GOT3 (cell line): ENCODE measurements at places on chromosomes 16 and 17.

- no peak for DNase-seq
Measured at GRCh38 chr17:36034127-36034526, 16.4 kb upstream of the CCL23 start.

DNA sequence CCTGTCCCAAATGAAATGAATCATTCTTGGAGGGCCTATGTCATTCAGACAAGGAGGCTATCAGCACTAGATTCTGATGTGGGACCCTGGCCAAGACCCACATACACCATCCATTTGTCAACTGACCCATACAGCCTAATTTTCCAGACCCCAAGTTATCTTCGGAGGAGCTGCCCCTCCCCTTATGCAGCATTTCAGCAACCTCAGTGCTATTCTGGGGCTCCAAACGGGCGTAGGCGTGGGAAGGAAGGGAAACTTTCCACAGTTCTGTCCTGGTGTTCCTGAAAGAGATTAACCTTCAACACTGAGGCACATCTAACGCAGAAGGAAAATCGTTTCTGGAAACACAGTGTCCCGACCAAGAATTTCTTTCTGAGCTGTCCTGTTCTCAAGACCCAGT is 86.7 kb downstream of the MYH11 start:
- no peak for DNase-seq

GRCh38 chr17:43803758-43804157 is 23.5 kb downstream of the CFAP97D1 start:
- DNase-seq: no peak

- no peak for DNase-seq
Measured at GRCh38 chr16:62283-62967, 8.8 kb downstream of the SNRNP25 start.

DNA sequence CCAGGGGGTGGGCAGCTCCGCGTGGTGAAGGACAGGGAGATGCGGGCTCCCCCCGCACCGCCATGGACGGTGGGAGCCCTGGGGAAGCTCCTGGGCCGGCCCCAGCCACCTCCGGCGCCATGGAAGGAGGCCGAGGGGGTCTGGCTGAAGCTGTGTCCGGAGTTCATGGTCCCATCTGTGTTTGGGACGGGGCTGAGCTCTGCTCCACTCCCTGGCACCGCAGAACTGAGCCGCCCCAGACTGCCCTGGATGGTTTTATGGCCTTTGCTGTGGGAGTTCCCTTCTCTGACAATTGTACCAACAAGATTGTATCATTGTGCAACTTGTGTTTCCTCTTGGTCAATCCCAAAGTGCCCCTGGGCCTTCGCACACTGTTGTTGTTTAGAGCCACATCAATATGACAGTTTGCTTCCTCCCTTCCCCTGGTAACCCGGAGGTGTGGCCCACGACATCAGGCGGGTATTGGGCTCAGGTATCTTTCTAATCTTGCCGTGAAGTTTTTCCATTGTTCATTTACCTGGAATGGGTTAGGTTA is 942 bp downstream of the KRT23 start:
- no peak for DNase-seq

- DNase-seq: no peak
Measured at GRCh38 chr17:49361129-49361901, 735 bp downstream of the ZNF652 start.

- DNase-seq: no peak
Measured at GRCh38 chr17:2064147-2064489, 9.2 kb downstream of the HIC1 start.

- no peak for DNase-seq
Measured at GRCh38 chr16:48459167-48459566, 74.0 kb upstream of the SIAH1 start.

GRCh38 chr17:31391496-31391949 is at the start of gene RAB11FIP4:
TSS of gene RAB11FIP4 (plus strand) at chr17:31391675. CDS start at chr17:31391853, 178 bp downstream.
- DNase-seq: no peak

DNA sequence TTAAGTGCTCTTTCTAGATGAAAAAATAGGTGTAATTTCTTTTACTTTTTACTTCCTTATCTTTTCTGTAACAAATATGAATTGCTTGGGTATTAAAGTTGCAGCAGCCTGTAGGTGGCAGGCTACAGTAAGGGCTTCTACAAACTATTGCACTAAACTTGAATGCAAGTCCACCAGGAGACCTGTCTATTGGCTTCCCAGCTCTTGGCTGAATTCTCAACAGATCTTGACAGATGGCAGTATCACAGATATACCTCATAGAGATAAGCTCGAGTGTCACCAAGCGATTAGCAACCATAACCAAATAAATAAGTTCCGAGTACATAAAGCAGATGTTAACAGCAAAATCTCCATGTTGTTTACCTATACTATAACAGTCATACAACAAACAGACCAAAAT is 5.9 kb downstream of the BBS2 start:
- DNase-seq: no peak

DNA sequence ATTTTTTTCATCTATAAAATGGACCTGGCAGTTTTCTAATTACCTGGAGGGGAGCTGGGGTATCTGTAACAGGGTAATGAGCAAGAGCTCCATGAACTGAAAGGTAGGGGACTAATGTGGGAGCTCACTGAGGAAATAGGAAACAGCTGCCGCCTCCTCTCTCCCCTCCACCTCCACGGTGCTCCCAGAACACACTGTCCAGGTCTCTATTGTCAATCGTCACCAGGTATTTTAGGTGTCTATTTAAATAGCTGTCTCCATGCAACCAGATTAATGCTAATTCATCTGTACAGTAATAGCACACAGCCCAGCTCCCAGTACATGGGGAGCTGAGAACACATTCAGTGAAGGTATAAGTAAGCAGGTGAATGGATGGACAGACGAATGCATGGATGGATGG is 233.3 kb downstream of the GRIN2A start:
- no peak for DNase-seq

GRCh38 chr16:77398495-77398894 is 36.3 kb downstream of the ADAMTS18 start:
- no peak for DNase-seq

DNA sequence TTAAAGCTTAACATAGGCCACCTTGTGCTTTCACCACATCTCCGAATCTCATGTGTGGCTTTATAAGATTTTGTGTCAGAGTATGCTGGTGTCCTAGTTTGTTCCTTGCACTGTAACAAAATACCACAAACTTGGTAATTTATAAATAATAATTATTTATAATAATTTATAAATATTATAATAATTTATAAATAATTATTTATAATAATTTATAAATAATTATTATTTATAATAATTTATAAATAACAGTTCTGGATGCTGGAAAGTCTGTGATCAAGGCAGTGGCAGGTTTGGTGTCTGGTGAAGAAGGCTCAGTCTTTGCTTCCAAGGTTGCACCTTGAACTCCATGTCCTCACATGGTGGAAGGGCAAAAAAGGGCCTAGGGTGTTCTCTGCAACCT is 147.7 kb downstream of the BCAS3 start:
- DNase-seq: no peak

GRCh38 chr16:2180962-2181923 is 15.2 kb downstream of the CASKIN1 start:
- DNase-seq: no peak

DNA sequence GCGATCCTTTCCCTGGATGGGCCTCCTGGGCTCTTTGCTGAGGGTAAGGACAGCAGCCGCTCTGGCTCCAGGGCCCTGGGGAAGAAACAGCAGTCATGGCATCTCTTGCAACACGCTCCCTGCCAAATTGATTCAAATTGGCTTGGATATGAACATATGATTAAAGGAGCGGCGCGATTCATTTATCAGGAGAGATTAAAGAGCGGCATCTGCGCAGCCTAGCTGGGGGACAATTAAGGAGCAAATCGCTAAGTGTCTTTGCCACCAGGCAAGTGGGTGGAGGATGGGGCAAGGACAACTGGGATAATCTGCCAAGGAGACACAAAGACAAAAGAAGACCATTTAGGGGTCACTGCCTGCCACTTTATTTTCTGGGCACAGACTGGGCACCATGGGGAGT is 27.8 kb downstream of the PIPOX start:
- no peak for DNase-seq

GRCh38 chr16:57540387-57540786 is 2.1 kb upstream of the ADGRG5 start:
- no peak for DNase-seq

DNA sequence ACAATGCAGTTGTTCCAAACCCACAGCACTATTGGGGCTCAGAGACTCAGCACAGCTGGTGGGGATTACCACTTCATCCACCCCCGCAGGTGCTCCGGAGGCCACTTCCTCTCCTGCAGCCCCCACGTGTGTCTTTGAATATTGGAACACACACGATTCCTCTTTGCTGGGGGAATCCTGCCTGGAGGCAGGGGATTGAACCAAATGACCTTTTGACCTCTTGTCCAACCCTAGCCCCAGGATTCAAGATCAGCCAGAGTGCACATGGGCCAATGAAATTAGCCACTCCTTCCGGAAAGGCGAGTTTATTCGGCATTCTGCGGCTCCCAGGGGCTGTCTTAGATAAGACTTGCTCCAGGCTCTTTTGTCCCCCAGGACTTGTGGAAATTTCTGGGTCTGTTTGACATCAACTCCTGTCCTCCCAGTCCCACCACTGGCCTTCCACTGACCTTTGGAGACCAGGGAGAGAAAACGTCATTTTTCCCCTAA is 350.2 kb downstream of the FOXL1 start:
- DNase-seq: no peak

- no peak for DNase-seq
Measured at GRCh38 chr16:58264961-58265479, 29.8 kb downstream of the PRSS54 start.

- no peak for DNase-seq
Measured at GRCh38 chr17:81285179-81285878, 9.8 kb downstream of the SLC38A10 start.

GRCh38 chr17:70934835-70935234 is 765.5 kb downstream of the KCNJ2 start:
- no peak for DNase-seq

DNA sequence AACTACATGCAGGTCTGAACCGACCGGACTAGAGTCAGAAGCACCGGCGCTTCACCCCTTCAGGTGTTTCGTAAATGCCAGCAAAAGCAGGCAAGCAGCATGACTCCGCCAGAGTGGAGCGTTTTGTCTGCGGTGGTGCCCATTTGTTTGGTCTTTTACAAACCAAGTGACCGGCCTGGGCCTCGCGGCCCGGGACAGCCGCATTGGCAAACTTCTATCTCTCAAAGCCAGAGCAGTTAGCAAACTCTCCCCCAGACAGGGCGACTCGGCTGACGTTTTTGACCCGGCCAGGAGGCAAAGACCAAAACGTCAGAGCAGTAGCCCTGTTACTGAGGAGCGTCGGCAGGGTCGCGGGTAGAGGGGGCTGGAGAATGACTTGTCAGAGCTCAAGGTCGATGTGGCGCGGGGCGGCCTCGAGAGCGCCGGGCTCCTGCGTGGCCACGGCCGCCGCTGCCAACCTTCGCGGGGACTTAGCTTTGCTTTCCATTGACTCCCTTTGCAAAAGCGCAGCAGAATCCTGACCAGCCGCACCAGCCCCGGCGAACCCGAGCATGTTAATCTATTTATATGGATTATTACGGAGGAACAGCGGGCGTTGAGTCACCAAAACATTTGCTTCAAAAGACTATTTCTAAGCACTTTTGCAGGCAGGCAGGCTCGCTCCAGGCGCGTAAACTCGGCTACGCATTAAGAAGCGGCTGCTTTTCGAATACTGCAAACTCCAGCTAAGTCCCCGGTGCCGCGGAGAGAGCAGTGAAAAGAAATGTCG is 763 bp upstream of the SOX9 start:
- DNase-seq: peak; percentile 56

DNA sequence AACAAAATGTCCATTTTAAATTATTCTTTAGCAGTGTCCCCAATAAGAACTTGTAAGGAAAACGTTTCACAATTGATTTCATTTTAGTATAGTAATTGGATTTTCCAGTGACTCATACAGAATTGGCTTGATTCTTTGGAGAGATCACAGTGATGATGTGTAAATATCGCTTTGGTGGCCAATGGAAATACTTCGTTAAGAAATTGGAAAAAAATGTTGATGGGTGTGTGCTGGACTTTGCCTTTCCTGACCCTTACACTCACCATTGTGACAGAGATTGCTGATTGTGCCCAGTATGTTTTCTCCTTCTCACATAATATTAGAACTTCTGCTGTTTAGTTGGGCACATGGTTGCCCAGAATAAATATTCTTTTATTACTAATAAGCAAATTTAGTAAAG is 7.4 kb upstream of the EFCAB13 start:
- DNase-seq: no peak

DNA sequence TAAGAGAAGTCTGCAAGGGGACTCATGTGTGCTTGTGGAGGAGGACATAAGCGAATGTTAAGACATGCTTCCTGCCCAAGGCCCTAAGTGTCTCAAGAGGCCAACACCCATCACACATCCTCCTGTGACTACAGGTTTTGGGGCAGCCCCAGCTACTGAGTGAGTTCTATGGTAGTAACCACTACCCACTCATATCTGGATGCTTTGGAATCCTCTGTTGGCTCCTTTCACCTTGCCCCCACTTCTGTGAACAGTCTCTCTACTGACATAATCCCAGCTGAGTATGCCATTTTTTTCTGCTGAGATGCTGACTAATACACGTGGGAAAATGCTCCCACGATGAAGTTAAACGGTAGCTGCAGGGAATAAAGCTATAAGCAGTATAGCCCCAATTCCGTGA is 153.5 kb downstream of the VPS53 start:
- DNase-seq: no peak

DNA sequence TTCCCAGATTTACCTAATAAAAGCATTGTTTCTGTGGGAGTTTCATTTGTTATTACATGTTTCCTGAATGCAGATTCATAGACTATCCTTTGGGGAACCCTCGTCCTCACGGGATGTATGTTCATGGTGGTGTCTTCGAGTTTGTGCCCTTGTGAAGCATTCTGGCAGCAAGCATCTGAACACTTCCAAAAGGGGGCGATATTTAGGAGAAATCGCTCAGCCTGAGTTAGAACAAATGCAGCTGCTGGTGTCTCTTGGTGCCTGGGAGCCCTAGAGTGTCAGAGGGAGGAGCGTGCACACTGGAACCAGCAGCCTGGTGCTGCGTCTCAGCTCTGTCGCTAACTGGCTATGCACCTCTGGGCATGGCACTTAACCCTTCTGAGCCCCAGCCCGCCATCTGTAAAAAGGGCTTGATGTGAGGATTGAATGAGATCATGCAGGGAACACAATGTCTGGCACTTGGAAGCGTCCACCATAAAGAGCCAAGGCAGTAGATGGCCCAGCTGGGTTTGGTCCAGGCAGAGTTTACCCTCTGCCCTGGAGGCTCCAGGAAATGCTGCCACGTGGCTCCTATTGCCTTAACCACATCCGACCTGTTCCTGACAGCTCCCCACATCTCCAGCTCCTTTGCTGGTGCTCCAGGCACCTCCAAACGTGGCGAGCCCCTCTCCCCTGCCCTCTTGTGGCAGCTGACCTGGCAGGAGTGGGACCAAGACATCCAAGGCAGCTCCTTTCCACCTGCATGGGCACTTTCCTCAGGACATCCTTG is 25.0 kb upstream of the C16orf78 start:
- DNase-seq: no peak

DNA sequence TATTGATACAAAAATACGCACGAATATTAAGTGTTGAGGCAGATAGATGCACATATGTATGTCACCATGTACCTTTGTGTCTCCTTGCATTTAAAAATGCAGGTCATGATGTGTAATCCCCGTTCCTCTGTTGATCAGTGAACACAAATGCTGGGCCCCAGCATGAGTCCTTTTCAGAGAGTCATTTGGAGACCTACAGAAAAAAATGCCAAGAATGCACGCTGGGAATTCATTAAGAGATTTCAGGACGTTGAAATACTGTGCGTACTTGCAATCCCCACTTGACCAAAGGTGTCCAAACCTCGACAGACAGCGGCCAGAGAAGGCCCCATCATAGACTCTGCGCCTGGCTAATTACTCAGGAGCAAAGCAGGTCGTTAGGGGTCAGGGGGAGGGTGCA is 496.0 kb downstream of the MAF start:
- no peak for DNase-seq
